H9 (cell line): ENCODE measurements at places on chromosomes 7 and 10. TPM values are rescaled to one million over a fixed set of nuclear protein-coding genes. Genes with fewer than 3 reads are reported as not detected.

Gene SFXN4
- total RNA-seq: 21.9 and 24.9 TPM in 2 replicates

DNA sequence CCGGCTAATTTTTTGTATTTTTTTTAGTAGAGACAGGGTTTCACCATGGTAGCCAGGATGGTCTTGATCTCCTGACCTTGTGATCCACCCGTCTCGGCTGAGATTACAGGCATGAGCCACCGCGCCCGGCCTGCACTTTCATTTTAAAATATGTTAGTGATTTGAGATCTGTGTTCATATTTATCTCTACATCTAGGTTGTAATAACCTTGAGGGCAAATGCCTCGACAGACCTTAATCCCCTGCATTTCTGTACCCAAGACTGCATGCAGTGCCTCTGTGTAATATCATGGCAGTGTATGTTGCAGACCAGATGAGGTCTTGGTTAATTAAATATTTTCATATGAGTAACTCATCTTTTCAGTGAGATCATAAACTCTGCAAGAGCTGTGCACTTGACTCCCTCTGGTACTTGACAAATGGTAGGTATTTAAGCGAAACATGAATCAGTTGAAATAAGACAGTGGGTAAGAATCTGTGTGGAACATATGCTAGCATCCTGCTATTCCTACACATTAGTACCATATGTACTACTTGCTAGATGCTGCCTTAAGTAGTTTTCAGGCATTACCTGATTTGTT lies 673.9 kb upstream of the ANKRD30A start:
- H3K36me3 ChIP-seq: peaks cover 18% of the 10 kb centered on the region
- DNase-seq: no peak
- no peak overlapping the region for H3K4me3 ChIP-seq
- H3K4me1 ChIP-seq: peaks cover 2% of the 10 kb centered on the region; the same call in 1 of the 2 replicates
- no peaks in the 10 kb centered on the region for H3K27me3 ChIP-seq

DNA sequence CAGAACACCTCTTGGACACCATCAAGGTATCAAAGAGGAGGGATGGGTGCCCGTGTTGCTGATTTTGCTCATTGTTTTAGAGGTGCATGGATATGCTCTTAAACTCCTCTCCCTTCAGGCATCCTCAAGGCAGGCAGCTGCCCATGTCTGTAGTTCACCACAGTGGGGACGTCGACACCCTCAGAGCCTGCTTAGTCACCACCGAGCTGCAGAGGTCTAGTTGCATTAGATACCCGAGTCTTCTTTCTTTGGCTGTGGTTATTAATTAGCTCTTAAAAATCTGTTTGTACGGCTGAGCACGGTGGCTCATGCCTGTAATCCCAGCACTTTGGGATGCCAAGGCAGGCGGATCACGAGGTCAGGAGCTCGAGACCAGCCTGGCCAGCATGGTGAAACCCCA lies 24.7 kb upstream of the TSPAN13 start:
- no peak overlapping the region; the same call in 2 of the 3 replicates for H3K4me3 ChIP-seq
- no peak overlapping the region for H3K27ac ChIP-seq
- 0 out of 3 replicates have a peak, but pooled peaks cover 2% of the 10 kb centered on the region for H3K36me3 ChIP-seq
- no peak for DNase-seq
- no peaks in the 10 kb centered on the region for H3K4me1 ChIP-seq

- H3K4me1 ChIP-seq: no peaks in the 10 kb centered on the region; the same call in 1 of the 2 replicates
- H3K27ac ChIP-seq: no peak overlapping the region
- no peak overlapping the region for H3K4me3 ChIP-seq
- H3K36me3 ChIP-seq: peaks cover 2% of the 10 kb centered on the region
- no peak for DNase-seq
- no peaks in the 10 kb centered on the region; the same call in 1 of the 2 replicates for H3K27me3 ChIP-seq
These were observed 1.9 kb upstream of the AEBP1 start for GRCh38 chr7:44101966-44102845.

DNA sequence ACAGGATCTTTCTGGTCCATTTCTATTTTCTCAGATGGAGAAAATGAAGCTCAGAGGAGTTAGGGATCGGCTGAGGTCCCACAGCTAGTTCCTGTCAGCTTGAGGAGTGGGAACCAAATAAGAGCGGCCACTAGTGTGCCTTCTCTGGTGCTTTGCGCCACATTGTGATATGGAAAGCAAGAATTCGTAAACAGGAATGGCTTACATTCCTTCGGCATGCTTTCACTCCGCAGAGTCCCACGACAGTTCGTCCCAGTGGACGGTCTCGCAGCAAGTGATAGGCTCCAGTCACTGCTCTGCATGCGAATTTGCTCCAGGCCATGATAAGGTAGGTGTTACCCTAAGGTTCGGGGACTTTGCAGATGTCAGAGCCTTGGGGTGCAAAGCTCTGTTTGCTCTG lies 41.5 kb upstream of the PTF1A start:
- no peaks in the 10 kb centered on the region for H3K36me3 ChIP-seq
- H3K27ac ChIP-seq: no peak overlapping the region
- H3K4me3 ChIP-seq: no peak overlapping the region

Gene UCMA
- not detected in 2 replicates for total RNA-seq

DNA sequence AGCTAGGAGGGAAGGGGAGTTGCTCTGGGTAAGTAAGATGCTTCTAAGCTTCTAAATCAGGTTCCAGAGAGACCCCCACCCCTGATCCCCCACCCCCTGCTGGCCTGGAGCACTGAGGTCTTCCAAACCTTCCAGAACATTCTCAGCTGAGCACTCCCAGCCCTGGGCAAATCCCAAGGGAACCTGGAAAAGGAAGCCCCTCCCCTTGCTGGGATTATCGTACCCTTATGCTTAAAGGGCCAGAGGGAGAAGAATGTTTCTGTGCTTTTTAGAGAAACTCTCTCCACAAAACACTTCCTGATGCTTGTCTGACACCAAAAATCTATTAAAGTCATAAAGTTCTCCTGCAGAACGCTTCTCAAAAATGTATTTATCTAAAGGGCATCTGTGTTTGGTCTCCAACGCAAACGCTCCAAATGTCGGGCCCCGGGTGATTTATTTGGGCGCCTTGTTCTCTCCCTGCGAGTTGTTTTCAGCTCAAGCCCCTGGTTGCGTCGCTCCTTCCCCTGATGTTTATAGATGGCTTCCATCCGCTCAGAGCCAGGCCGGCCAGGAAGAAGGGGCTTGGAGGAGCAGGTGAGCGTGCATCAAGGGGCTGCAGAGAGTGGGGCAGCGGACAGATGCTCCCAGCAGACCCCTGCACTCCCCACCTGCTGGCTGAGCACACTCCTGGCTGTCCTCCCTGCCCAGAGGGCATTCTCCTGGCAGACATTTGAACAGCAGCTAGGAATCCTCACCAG lies 8.2 kb upstream of the RET start:
- H3K36me3 ChIP-seq: no peaks in the 10 kb centered on the region
- no peak for DNase-seq
- no peak overlapping the region for H3K27ac ChIP-seq

Gene DNAAF5
- total RNA-seq: 42.7 and 43.5 TPM in 2 replicates

Gene ZNF804B
- not detected in 2 replicates for total RNA-seq

GRCh38 chr7:131826960-131827359 lies 270.5 kb upstream of the PODXL start:
- H3K27ac ChIP-seq: no peak overlapping the region
- no peaks in the 10 kb centered on the region for H3K4me1 ChIP-seq
- no peak overlapping the region for H3K4me3 ChIP-seq
- peak; percentile 48 for DNase-seq
- no peaks in the 10 kb centered on the region for H3K36me3 ChIP-seq

Gene OPN1SW
- not detected in 2 replicates for total RNA-seq

GRCh38 chr10:18959369-18959768 lies 89.2 kb upstream of the MALRD1 start:
- H3K36me3 ChIP-seq: no peaks in the 10 kb centered on the region
- H3K27ac ChIP-seq: no peak overlapping the region
- DNase-seq: no peak
- H3K4me3 ChIP-seq: no peak overlapping the region

GRCh38 chr10:90032519-90032918 lies 331.1 kb downstream of the KIF20B start:
- DNase-seq: no peak
- no peaks in the 10 kb centered on the region for H3K4me1 ChIP-seq
- no peak overlapping the region for H3K27ac ChIP-seq
- H3K36me3 ChIP-seq: no peaks in the 10 kb centered on the region
- H3K27me3 ChIP-seq: no peaks in the 10 kb centered on the region

- no peaks in the 10 kb centered on the region for H3K27me3 ChIP-seq
- no peak overlapping the region for H3K4me3 ChIP-seq
- no peaks in the 10 kb centered on the region for H3K36me3 ChIP-seq
- no peaks in the 10 kb centered on the region for H3K4me1 ChIP-seq
- no peak for DNase-seq
These were observed 60.3 kb downstream of the TBXAS1 start for GRCh38 chr7:139889186-139889871.

DNA sequence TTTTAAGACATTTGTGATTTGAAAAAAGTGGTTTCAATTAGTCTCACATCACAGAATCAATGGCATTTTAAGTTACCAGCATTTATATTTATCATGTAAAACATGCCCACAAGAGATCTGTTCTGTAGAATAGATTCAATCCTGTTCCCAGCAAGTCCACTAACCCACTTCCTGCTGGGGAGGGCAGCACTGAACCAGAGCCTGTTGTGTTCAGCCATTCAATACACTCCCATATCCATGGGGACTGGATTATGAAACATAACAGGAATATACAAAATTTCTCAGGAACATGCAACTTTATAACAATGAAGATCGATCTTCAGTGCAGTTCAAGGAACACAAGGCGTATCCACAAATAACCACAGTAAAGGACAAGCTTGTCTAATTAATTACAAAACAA lies 24.4 kb upstream of the ANK3 start:
- no peak overlapping the region for H3K4me3 ChIP-seq
- no peaks in the 10 kb centered on the region for H3K36me3 ChIP-seq
- peaks cover 3% of the 10 kb centered on the region; the same call in 1 of the 2 replicates for H3K27me3 ChIP-seq
- DNase-seq: no peak
- H3K27ac ChIP-seq: no peak overlapping the region

DNA sequence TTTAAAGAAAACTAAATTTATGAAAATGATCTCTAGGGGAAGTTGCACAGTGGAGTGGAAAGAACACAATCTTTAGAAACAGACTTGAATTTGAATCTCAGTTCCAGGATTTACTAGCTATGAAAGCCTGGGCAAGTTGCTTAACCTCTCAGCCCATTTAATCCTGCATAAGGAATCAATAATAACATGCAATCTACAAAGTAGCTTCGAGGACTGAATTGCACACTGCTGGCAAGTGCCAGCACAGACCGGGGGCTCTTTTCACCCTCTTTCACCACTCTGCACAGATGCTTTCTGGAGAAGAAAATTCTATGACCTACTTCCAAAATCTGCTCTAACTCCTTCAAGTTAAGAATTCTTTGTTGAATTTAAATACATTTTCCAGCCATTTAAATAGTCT lies 63.4 kb upstream of the ANK3 start:
- no peaks in the 10 kb centered on the region; the same call in 1 of the 2 replicates for H3K4me1 ChIP-seq
- no peak overlapping the region for H3K4me3 ChIP-seq
- H3K36me3 ChIP-seq: no peaks in the 10 kb centered on the region
- H3K27ac ChIP-seq: no peak overlapping the region

Gene HDAC9
- total RNA-seq: 6.9 and 7.7 TPM in 2 replicates

- no peak overlapping the region for H3K27ac ChIP-seq
- no peaks in the 10 kb centered on the region for H3K27me3 ChIP-seq
- peaks cover 30% of the 10 kb centered on the region for H3K4me1 ChIP-seq
These were observed 126.6 kb downstream of the LRRC4 start for GRCh38 chr7:127904670-127904985.

Gene ZCWPW1
- total RNA-seq: 1.1 and 1.3 TPM in 2 replicates

Gene FAM221A
- total RNA-seq: 13.4 and 15.0 TPM in 2 replicates

- no peaks in the 10 kb centered on the region for H3K27me3 ChIP-seq
- no peaks in the 10 kb centered on the region for H3K4me1 ChIP-seq
- no peak overlapping the region for H3K27ac ChIP-seq
- H3K36me3 ChIP-seq: peaks cover 5% of the 10 kb centered on the region
- no peak for DNase-seq
These were observed 22.7 kb downstream of the FAM237B start for GRCh38 chr7:90298145-90299038.

GRCh38 chr10:76138286-76138685 lies 706.9 kb downstream of the LRMDA start:
- no peak overlapping the region for H3K4me3 ChIP-seq
- H3K27me3 ChIP-seq: no peaks in the 10 kb centered on the region
- DNase-seq: no peak
- H3K27ac ChIP-seq: no peak overlapping the region

Gene MMP21
- total RNA-seq: not detected in 2 replicates

DNA sequence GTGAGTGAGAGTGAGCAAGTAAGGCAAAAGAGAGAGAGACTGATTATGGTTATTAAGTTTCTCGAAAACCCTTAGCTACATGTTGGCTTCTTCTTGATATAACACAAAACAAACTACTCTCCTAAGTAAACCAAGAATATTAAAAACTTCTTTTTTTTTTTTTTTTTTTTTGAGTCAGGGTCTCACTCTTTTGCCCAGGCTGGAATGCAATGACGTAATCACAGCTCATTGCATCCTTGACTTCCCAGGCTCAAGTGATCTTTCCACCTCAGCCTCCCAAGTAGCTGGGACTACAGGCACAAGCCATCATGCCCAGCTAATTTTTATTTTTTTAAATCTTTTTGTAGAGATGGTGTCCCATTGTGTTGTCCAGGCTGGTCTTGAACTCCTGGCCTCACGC lies 102.2 kb upstream of the IL6 start:
- H3K27me3 ChIP-seq: no peaks in the 10 kb centered on the region
- H3K36me3 ChIP-seq: no peaks in the 10 kb centered on the region
- H3K4me3 ChIP-seq: no peak overlapping the region

DNA sequence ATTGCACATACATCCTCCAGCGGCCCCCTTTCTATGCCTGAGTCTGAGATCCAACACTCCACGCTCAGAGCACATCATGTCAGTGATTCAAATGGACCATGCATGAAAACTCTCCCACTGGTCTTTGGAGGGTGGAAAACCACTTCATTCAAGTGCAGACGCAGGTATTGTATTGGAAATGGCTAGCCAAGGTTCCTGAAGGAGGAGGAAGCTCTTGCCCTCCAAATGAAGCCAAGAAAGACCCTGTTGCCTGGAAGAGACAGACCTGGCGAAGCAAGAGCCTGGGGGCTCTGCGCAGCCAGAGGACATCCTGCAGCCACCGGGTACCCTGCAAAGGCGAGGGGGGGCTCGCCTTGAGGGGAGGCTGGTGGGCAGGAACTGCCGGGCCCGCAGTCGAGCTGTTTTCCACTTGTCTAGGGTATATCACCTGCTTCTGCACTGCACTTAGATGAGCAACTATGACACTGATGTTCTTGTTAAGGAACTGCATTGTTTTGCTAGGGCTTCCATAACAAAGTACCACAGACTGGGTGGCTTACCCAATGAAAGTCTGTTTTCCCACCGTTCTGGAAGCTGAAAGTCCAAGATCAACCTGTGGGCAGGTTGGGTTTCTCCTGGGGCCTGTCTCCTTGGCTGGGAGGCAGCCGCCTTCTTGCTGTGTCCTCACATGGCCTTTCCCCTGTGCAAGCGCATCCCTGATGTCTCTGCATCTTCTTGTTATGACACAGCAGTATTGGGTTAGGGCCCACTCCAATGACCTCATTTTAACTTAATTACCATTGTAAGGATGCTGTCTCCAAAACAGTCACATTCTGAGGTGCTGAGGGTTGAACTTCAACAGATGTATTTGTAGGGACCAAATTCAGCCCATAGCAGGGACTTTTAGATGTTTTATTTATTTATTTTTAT lies 233.4 kb downstream of the ARHGAP12 start:
- no peaks in the 10 kb centered on the region for H3K27me3 ChIP-seq
- peaks cover 10% of the 10 kb centered on the region; the same call in 1 of the 2 replicates for H3K4me1 ChIP-seq
- no peak overlapping the region for H3K4me3 ChIP-seq
- 0 out of 2 replicates have a peak, but pooled peaks cover under 1% of the 10 kb centered on the region for H3K36me3 ChIP-seq
- DNase-seq: no peak

GRCh38 chr10:112230325-112230988 lies 46.9 kb upstream of the GPAM start:
- H3K27ac ChIP-seq: no peak overlapping the region
- H3K27me3 ChIP-seq: no peaks in the 10 kb centered on the region
- H3K4me1 ChIP-seq: no peaks in the 10 kb centered on the region; the same call in 1 of the 2 replicates
- no peak for DNase-seq
- no peaks in the 10 kb centered on the region; the same call in 1 of the 2 replicates for H3K36me3 ChIP-seq

- H3K36me3 ChIP-seq: no peaks in the 10 kb centered on the region
- no peaks in the 10 kb centered on the region for H3K27me3 ChIP-seq
- no peak for DNase-seq
These were observed 59.7 kb downstream of the ELAPOR2 start for GRCh38 chr7:86999750-87000149.
